ENCODE measurements at places on chromosomes 1 and 21.

GRCh38 chr1:83034851-83035250 is 964.1 kb downstream of the TTLL7 start:
- no peak for DNase-seq

DNA sequence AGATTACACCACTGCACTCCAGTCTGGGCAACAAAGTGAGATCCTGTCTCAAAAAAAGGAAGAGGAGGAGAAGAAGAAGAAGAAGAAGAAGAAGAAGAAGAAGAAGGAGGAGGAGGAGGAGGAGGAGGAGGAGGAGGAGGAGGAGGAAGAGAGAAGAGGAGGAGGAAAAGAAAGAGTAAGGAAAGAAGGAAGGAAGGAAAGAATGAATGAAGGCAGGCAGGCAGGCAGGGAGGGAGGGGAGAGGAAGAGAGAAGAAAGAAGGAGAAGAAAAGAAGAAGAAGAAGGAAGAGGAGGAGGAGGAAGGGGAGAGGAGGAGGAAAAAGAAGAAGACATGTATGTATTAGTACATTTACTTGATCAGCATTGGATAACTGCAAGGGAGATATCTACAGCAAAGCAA is 26.7 kb downstream of the MIS18A start:
- no peak for DNase-seq

- no peak for DNase-seq
Observed at GRCh38 chr21:37449302-37449937, 82.8 kb downstream of the DYRK1A start.

DNA sequence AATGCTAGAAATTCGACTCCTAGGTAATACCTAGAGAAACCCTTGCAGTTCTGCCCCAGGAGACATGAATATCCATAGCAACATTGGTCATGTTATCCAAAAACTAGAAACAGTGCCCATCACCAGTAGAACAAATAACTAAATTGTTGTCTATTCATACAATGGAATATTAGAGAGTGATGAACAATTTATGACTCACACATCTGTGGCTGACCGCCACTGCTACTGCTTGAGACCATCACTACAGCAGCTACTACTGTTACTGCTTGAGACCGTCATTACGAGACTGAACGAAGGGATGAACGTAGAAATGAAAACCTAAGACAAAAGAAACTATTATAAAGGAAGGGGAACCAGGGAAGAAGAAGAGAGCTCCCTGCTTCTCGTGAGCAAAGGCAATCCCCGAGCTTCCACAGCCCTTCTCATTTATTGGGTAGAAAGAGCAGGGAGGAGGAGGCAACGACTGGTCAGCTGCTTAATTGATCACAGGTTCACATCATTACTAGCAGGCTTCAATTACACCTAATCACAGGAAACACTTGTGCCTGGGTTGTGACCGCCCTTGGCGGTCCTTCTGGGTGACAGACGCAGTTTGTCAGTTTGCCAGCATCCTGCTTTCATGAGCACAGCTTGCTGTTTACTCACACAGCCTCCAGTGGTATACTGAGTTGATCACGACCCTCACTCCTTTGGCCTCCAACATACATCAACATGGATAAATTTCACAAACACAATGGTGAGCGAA is 14.1 kb upstream of the PADI4 start:
- no peak for DNase-seq

- DNase-seq, result no peak
Observed at GRCh38 chr1:205042911-205043806, at the start of gene CNTN2. Gene CNTN2, plus strand, starts transcription at chr1:205043212. Its CDS starts 9,974 bp downstream, at chr1:205053186.

- no peak for DNase-seq
Observed at GRCh38 chr1:115753361-115753760, 15.2 kb downstream of the CASQ2 start.

DNA sequence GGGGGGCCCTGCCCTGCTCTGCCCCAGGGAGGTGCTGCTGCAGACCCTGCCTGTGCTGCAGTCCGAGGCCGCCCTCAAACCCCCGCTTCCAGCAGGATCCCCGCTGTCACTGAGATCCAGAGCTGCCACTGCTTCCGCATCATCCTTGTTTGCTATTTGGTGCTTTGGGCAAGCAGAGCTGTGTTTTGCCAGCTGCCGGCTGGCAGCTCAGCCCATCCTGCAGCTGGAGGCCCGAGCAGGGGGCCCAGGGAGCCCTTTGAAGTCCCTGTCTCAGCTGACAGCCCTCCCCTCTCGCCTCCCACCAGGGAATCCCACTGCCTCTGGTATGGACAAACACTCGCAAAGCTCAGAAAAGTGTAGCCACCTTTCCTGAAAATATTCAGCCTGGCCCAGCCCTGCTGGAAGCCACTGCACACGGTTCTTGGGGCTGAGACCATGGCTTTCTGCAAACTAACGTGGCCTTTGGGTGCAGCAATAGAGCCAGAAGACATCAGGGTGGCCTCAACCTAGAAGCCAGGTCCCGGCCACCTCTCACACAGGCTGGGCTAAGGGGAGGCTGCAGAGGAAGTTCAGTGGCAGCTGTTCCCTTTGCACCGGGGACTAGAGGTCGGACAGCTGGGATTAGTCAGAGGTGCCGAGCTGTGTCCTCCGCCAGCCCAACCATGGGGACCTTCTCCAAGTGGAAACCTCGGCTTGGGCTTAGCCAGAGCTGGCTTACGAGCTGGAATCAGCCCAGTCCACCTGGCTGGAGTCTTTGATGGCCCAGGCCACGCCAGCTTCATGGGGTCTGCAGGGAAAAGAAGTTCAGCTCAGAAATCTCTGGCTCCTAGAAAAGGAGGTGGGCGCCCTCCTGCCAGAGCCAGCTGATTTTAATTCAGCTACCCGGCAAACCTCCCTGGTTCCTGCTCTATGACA is 107.1 kb downstream of the SPSB1 start:
- no peak for DNase-seq

DNA sequence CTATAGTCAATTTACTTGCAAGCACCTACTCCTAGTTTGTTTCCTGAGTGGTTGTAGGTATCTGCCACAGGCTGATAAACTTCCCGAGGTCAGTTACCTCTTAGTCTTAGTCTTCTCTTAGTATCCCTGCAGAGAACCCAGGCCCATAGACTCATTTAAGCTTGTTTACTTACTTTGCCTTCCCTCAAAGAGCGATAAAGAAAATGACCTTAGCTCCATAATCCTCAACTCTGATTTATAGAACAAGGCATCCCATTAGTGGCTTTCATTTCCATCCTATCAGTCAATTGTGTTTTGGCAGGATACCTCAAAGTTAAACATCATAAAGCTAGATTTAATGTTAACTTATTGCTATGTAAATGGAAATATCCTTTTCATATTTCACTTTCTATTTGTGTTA is 119.7 kb downstream of the UCHL5 start:
- no peak for DNase-seq

GRCh38 chr1:111959436-111959835 is 30.0 kb downstream of the KCND3 start:
- DNase-seq, result no peak

DNA sequence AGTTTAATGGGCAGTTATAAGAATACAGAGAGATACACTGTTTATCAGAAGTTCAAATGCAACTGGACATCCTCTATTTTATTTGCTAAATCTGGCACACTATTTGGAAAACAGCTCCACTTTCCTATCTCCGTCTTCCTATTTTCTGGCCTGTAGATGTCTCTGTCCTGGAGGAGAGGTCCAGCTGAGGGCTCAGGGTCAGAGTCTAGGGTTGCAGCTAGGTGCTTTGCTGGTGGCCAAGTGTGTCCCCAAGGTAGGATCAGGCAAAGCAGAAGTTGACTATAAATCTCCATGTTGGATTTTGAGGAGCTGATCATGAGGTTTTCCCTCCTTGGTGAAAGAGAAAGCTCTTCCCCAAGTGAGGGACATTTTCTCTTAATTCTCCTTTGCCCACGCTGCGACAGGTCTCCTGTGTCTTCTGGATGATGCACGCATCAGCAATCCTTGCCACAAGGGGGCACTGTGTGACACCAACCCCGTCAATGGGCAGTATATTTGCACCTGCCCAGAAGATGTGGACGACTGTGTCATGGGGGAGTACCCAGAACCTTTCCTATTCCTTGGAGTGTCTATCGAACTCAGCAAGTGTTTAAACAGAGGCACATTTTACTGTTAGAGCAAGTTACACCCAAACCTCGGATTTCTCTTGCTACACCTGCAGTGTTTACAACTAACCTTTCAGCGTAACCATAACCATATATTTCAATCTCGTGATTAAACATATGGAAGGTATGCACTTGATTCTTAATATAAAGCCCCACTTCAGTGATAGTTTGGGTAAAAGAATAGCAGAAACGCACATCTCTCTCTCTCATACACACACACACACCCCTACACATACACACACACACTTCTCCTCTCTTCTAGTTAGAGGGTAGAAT is 10.2 kb downstream of the ADAM30 start:
- DNase-seq, result peak; percentile 46

DNA sequence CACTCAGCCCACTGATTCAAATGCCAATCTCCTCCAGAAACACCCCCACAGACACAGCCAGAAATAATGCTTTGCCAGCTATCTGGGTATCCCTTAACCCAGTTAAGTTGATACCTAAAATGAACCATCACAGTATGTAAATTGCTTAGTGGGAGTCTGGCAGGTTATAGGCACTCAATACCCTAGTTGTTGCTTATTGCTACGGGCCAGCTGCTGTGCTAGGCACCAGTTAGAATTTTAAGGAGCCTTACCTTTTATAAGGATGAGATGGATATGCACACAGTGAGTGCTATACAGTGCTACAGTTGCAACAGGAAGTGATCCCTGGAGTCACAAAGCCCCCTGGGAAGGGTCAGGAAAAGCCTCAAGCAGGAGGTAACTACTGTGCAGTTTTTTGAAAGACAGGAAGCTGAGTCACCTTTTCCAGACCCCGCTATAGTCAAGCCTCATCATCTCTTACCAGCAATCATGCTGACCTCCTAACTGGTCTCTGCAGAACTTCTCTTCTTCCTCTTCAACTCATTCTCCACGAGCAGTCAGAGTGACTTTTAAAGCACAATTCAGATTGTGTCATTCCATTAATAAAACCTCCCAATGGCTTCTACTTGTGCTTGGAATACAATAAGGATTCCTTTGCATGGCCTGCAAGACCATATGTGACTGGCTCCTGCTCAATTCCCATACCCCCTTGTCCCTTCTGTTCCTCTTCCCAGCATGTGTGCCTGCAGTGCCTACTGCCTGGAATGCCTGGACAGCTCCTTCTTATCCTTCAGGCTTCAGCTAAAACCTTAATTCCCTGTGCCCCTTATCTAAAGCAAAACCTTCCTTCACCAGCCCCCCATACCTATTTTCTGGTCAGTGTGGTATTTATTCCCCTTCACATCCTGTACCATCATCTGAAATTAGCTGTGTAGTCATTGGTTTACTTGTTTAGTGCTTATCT is 10.4 kb upstream of the TLR5 start:
- no peak for DNase-seq

DNA sequence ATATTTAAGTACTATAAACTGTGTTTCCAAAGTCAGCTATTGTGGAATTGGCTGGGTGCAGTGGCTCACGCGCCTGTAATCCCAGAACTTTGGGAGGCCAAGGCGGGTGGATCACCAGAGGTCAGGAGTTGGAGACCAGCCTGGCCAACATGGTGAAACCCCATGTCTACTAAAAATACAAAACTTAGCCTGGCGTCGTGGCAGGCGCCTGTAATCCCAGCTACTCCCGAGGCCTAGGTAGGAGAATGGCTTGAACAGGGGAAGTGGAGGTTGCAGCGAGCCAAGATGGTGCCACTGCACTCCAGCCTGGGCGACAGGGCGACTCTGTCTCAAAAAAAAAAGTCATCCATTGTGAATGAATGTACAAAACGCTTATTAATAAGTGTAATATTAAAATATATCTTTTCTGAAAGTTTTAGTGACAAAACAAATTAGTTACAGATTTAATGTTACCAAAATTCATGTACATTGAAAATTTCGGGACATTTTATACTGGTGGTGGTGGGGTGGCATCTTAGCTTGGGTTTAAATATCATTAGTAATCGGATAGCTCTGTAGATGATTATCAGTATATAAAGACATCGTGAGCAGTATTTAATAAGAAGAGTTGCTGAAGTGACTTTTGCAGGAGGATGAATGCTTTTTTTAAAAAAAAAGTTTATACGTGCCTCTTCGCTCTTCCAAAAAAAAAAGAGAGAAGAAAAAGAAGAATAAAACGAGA is 503 bp upstream of the SRSF11 start:
- DNase-seq, result no peak

DNA sequence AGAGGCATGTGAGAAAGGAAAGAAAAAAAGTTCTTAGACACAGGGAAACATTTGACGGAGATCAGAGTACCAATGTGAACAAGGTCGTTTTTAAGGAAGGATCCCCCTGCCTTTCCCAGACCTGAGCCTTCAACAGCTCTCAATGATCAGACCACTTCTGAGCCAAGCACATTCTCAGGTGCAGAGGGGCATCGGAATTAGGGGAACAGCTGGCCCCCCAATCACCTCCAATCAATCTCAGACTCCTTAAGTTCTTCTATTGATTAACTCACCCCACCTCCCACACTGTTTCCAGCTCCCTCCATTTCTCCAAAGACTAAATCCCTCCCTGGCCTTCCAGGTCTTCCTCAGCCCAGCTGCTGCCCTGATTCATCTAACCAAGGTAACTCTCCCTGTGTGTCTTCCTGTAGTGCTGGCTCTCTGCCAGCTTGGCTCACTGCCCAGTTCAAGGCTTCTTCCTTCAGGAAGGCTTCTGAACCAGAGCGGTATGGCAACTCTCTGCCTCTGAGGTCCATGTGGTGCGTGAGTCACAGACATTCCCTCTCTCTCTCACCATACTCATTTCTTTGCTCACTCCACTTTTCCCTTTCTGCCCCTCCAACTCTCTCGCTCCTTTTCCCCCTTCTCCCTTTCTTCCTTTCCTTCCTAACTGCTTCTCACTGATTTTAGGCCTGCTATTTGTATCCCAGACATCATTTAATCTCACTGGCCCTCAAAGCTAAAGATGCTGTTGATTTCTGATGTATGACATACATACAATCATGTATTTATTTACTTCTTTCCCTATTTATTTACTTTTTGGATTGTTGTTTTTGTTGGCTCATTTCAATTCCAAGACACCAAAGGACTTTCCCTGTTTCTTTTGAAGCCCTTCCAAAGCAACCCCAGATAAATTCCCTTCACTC is 18.1 kb downstream of the CFAP45 start:
- peak; percentile 47 for DNase-seq

- no peak for DNase-seq
Observed at GRCh38 chr1:196858811-196859210, 29.0 kb upstream of the CFHR4 start.

DNA sequence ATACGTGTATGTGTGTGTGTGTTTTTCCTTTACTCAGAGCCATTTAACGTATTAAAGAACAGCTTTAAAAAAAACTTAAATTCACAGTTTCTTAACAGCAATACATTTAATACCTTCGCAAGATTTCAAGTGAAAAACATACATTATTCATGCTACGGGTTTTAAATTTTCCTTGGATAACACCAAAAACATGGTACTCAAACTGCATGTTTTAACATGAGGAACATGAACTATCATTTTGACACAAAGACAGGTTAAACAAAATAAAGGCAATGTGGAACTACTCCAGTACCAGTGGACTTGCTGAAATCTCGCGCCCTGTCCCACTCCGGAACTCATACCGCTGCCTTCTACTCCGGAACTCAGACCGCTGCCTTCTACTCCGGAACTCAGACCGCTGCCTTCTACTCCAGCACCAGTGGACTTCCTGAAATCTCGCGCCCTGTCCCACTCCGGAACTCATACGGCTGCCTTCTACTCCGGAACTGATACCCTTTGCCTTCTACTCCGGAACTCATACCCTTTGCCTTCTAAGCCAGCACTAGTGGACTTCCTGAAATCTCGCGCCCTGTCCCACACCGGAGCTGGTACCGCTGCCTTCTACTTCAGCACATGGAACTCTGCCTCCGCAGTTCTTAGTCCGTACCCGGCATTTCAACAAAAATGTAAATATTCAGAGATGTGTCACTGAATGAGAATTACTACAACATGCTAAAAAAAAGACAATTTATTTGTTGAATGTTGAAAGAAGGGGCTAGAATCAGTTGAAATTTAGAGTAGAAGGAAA is 148.6 kb downstream of the NCAM2 start:
- no peak for DNase-seq

GRCh38 chr1:30596891-30597290 is 126.5 kb downstream of the MATN1 start:
- DNase-seq, result no peak

All from activated T-cell treated with anti-CD3 and anti-CD28 coated beads, Interleukin-2, amount 50 U/mL, for 1 hour (primary cell).